ENCODE measurements at places on chromosomes 5 and 9.

- DNase-seq = no peak
Measured at GRCh38 chr5:97670447-97670846, 487.4 kb upstream of the RIOK2 start.

DNA sequence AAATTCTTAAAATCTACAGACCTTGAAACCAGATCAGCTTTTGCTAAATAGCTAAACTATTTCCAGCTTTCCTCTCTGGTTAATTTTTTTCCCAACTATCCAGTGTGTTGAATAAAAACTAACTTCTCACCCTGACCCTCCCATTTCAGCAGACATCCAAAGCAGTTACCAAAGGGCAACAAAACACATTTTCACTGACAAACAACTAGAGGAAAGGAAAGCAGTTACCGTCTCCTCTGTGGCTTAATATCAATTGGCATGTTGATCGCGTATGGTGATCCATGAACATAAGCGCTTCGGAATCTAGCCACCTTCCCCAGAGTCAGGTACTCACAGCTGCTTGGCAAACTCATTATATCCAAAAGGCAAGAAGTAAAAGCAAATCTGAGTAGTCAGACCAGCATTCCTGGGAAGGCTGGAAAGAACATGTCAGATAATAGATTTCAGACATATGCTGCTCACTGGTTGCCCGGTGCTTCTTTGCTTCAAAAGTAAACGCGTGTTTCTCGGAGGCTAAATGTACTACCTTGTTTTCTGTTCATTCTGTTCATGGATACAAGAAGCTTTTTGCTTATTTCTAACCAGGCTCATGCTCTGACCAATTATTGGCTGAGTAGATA, 463.4 kb downstream of the PDE4D start:
- DNase-seq = no peak

- DNase-seq = no peak
Measured at GRCh38 chr9:132078699-132079356, 839 bp downstream of the MED27 start.

DNA sequence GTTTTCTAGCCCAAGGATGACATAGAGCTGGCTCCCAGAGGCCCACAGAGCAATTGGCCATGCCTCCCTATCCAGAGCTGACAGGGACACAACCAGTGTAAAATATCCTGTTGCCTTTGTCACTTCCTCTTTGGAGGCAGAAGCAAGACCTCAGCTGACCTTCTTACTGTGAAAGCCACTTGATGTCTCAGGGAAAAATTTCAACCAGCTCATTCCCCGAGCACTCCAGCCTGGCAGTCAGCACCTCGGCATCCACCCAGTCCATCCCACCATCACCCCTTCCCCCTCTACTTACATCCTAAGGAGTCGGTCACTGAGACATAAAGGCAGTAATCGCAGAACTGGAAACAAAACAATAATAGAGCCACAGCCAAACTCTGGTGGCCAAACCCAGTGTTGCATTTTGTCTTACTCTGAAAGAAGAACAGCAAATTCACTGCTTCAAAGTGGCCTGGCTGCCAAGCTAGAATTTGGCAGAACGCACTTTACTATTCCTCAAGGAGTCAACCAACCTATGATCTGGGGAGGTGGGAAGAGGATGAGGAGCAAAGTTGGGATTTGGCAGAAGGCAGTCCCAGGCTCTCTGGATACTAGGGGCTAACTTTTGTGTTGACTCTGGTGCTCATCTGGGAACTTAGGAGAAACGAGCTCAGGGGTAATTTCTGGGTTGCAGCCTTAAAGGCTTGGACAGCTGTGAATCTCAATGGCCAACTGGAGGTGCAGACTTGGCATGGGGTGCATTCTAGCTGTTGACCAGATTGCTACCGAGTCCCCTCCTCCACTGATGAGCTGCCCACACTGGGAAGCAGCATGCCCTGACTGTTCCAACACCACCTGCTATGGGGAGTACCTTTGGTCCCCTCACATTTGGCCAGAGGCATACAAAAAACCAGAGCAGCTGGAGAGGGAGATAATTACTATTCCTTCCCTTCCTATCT, 13.6 kb downstream of the NIPAL4 start:
- no peak for DNase-seq

DNA sequence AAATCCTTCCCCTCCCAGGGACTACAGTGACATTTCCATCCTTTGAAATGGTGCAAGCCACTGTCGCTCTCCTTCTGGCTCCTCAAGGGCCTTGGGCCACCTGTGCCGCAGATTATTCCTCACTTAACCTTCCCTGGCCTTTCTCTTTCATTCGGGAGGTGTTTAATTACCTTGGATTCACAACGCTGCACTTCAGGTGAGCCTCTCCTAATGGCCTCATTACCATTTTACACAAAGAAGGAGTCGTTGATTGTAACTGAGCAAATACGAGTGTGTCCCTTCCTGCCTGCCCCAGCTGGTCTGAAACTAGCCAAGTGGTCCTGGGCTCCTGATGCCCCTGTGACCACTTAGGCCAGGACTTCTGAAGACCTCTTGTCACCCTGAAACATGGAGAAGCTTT, 205.0 kb downstream of the CRB2 start:
- DNase-seq = no peak

DNA sequence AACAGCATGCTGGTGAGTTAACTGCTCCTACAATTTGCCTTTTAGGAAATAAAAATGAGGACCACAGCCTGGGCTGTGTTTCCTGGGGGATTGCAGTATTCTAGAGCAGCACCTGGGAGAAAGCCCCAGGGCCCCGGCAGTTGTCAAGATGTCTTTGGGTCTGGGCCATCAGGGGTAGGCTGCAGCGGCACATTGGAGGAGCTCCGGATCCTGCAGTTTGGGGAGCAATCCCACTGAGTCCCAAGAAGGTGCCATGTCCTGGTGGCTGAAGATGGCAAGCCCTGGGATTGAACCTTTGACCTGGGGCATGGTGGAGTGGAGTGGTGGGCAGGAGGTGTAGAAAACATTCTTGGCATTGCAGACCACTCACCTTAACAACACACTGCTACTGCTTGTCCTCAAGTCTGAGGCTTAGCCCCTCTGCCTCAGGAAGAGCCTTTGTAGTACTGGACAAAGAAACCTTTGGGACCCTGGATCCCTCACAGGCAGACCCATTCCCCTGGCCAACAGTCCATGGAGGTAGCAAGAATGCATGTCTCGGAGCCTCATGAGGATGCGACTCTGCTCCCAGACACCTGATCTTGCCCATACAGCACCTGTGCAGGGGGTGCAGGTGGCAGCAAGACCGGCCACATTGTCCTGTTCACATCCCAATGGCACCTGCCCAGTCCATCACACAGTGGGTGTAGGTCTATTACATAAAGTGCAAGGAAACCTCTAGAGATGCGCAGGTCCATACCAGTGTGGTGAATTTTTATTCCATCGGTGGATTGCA, 159.1 kb upstream of the IRX2 start:
- DNase-seq = no peak

DNA sequence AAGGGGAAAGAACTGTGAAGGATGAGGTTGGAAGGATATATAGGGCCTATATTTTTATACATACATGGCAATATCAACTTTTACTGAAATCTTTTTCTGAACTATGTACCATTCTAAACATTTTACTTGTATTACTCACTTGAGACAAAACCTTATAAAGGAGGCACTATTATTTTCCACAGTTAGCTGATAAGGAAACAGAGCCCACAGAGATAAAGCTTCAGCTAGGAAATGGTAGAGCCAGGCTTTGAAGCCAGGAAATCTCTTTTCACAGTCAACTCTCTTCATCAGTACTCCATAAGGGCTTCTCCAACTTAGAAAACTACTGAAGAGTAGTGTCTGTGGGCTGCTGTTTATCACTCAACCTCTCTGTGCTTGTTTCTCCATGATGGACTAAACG, 613.7 kb downstream of the PRELID2 start:
- no peak for DNase-seq

GRCh38 chr9:78097541-78097940, 65.9 kb upstream of the GNAQ start:
- no peak for DNase-seq

GRCh38 chr5:38148021-38148625, 110.2 kb upstream of the EGFLAM start:
- no peak for DNase-seq

DNA sequence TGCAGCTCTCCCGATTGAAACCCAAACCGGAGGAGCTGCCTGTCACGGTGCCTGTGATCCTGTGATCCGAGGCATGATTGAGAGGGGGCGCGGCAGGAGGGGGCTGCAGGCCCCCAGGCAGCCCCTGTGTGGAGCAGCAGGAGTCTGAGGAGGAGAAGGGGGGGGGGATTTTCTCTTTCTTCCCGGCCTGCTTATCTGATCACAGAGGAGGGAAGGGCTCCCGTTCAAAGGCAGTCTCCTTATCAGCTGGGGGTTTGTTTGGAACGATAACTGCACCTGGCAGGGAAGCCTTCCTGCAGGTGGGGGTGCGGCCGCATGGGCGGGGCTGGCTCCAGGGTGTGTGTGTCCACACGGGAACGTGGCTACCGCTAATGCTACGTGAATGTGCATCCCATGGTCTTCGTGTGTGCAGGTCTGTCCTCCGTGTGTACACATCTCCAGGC, 38.4 kb downstream of the LMX1B start:
- DNase-seq = no peak

DNA sequence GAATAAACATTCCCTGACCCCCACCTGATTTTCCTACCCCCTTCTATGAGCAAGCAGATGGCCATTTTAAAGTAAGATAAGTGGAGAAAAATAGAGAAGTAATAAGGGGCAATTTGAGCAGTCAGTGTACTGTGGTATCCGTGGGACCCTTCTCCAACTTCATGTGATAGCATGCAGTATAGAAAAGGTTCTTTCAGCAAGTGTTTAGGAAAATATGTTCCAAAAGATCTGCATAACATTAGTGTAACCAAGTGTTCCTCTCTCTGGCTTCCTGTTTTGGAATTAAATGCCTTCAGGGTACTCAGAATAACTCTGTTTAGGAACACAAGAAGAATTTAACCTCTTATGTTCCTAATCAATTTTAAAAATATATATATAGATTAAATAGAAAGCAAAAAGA, 134.9 kb downstream of the ATG10 start:
- no peak for DNase-seq

- no peak for DNase-seq
Measured at GRCh38 chr5:130708754-130709153, 456.3 kb downstream of the HINT1 start.

DNA sequence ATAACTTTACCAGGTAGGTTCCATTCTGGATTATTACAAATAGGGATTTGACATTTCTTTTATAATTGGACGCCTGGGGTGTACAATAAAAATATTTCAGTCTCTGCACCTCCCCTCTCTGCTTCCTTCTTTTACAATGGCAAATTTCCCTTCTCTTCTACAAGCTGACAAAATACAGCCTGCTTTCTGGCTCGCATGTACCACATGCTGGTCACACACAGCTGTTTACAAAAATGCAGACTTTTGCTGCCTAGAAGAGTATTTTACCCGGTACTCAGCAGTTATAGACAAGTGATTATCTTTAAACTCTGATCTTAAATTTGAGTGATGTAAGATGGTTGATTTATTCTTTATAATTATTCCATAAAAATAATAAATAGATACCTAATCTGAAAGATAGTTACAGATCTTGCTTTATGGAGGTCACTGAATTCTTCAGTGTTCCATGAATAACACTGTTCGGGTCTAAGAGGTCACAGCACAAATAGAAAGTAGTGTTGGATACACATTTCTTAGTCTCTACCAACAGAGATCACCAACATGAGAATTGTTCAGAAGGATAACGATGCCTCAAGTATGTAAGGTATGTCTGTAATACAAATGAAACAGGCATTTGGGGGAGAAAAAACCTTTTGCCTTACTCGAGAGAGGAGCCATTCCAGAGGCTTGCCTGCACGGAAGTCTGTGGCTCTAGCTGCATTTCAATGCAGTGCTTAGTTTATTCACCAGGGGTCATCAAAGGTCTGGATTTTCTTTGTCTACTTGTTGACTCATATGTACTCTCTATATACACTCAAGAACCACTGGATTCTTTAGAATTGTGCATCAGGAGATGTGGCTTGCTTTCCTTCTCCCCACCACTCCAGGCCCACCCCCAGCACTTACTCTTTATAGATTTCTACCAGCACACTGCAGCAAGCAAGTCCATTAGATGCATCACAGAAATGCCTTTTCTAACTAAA, 206.6 kb upstream of the RFX3 start:
- peak; percentile 6 for DNase-seq

- no peak for DNase-seq
Measured at GRCh38 chr5:11790201-11790600, 114.0 kb downstream of the CTNND2 start.

DNA sequence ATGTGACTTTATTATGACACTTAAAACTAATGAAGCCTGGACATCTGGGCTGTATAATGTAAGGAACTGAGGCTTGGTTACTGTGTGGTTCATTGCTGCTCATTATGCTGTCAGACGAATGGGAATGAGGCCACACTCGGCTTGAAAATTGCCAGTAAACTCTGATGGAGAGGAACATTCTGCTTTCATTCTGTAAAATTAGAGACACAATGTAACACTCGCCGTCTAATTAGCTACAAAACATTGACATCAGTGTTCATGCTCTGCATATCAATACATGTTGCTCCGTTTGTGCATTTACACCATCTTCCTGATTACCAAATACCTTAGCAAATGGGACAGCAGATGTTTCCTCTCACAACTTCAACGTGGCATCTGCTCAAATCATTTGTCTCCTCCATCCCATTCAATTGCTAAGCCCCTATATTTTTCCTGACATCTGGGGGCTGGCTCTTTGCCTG, 133.0 kb downstream of the SLC28A3 start:
- no peak for DNase-seq

- no peak for DNase-seq
Measured at GRCh38 chr5:88829054-88829453, 53.9 kb downstream of the MEF2C start.

DNA sequence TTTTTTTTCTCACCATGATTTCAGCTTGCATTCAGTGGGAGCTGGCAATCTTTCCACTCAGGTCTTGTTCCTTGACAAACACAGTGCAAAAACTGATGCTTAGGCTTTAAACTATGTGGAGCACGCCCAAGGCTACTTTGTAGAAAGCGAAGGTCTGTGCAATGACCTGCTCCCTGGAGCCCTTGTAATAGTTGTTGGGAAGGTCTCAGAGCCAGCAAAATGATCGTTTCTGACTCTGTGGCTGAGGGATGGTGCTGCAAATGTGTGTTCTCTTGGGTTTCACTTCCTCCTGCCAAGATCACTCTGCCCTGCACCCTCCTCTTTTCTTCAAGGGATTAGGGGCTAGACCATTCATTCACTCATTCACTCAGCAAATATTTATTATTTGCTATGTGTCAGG, 249.7 kb upstream of the MAP3K1 start:
- DNase-seq = no peak

GRCh38 chr5:172288465-172288864, 4.9 kb upstream of the UBTD2 start:
- no peak for DNase-seq

GRCh38 chr9:134230092-134230941, 66.0 kb upstream of the RNU6ATAC start:
- DNase-seq = no peak

DNA sequence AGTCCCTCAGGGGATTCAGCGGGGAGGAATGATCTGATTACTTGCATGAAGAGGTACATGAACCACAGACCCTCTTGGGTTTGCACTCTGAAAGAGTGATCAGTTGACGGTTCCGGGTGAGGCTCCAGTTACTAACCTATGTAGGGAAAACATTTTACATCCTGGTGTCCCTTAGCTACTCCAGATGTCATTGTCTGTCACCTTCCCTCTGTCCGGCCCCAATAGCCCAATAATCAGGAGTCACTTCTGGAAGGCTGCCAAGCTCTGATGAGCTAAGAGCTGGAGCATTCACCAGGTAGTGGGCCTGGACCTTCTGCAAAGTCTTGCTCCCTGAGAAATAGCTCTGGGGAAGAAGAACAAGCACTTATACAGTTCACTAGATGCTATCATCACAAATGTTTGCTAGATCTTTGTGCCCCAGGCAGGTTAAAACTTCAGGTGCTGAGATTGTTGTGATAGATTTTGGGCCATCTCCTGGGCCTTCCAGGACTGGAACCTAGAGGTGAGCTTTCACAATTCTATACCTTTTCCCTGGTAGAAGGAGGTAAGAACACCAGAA, 64.5 kb downstream of the ENTREP1 start:
- no peak for DNase-seq

All from T-helper 1 cell (primary cell).